Activated gamma-delta T cell treated with Interleukin-2 at 50 U/mL for 16 hours (primary cell): ENCODE measurements at places on chromosomes 1 and 21.

GRCh38 chr1:228043281-228043848 is 36.6 kb downstream of the WNT3A start:
- no peak for DNase-seq

DNA sequence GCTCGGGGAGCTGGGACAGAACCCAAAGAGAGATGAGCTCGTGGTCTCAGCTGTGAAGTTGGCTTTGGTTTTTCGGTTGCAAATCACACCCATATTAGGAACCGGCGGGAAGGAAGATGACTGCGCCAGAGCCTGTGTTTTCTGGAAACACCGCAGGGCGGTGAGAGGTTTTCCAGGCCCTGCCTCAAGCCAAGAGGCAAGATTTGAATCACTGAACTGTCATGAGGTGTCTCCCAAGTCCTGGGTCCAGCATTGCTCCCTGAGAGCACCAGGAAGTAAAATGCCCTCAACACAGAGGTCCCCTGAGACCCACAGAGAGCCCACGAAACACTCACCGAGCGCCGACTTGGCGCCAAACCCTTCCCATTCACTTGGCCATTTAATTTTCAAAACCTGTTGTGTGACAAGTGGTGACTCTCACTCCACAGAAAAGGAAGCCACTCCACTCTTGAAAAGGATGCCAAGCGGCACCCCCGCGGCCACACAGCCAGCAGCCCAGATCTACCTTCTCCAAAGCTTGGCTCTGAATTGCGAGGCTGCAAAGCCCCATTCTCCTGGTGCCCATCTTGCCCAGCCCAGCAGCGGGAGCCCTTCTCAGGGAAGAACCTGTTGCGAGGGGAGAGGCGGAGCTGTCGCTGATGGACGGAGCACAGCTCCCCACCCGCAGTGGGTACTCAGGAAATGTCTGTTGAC is 99.0 kb upstream of the RUNX3 start:
- no peak for DNase-seq

GRCh38 chr1:225700164-225700821 is 47.4 kb upstream of the ENAH start:
- DNase-seq, result no peak

GRCh38 chr1:98550076-98550475 is 111.4 kb upstream of the SNX7 start:
- DNase-seq, result no peak

GRCh38 chr1:153698923-153699714 is 20.6 kb downstream of the NPR1 start:
- DNase-seq, result no peak

DNA sequence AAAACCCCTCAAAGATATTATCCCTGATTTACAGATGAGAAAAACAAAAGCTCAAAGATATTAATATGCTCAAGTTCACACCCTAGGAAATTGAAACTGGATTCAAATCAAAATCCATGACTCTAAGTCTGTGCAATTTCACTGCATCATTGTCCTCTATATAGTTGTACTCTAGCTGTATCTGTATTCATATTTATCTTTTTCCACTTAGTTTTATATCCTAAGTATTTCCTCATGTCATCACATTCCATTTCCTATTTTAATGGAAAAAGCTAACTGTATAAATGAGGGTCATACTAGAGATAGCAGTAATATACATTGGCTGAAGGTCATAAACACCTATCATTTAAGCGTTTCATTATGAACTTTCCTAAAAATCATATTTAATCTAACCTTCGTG is 42.2 kb upstream of the RALGPS2 start:
- no peak for DNase-seq

DNA sequence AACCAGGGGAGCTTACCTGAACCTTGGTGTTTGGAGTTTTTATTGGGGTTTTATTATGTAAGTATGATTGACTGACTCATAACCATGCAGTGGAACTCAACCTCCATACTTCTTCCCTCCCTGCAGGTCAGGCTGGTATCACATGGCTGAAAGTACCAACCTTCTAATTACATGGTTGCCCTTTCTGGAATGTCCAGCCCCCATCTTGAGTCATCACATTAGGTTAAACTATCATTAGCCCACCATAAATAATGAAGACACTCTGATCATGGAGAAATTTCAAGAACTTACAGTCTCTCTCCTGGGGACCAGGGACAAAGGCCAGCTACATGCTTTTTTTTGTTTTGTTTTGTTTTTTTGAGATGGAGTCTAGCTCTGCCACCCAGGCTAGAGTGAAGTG is 19.2 kb upstream of the DPH5 start:
- no peak for DNase-seq

GRCh38 chr1:228478912-228479711 is 8.1 kb upstream of the RNF187 start:
- DNase-seq, result no peak

DNA sequence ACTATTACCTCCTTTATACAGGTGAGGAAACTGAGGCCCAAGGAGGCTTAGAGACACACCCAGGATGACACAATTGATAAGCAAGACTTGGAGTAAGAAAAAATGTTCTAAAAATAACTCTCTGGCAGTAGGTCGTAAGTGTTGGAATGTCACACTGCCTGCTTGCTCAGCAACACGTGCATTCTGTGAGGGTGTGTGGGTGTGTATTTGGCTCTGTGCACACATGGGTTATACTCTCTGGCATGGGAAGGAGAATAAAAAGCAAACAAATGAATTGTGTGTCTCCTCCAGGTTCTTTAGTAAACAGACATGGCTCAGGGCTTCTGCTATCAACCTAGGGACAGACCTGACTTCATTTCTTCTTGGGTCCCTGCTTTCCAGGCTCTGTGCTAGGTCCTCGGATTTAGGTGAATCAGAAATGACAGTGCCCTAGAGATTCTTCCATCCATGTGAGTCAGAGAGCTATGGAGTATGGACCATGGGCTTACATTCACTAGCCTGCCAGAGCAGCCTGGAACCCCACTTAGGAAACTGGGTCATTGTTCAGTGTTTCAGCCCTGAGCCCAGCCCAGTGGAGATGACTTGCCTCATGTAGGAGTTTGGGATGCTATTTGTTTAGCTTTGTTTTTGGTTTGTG is 72.4 kb downstream of the ELAVL4 start:
- DNase-seq, result no peak

DNA sequence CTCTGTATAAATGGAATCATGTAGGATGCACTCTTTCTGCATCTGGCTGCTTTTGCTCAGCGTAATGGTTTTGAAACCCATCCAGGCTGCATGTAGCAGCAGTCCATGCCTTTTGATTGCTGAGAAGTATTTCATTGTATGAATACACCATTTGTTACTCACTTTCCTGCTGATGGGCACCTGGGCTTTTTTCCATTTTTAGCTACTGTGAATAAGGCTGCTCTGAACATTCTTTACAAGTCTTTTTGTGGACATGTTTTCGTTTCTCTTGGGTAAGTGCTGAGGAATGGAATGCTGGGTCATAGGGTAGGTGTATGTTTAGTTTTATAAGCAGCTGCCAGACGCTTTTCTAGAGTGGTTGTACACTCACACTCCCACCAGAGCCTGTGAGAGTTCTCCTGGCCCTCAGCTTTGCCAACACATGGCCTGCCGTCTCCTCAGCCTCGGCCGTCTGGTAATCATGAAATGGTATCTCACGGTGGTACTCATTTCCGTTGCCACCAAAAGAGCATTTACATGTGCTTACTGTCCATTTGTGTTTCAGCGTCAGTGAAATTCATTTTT is 22.7 kb downstream of the SLX9 start:
- DNase-seq, result no peak

DNA sequence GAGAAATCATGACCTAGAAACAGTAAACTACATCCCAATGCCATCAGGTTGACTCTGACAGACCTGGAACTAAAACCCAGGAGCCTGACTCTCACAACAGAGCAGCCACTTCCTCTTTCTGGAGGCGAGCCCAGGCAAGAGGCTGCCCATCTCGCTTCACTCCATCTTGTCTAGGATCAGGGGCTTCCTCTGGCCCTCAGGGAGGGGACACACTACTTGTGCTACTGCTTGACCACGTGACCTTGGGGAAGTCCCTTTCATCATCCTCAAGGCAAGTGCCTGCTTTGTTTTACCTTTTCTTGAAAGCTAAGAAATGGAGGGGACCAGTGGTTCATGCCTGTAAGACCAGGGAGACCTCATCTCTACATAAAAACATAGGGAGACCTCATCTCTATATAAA is 2.6 kb upstream of the TENT5B start:
- DNase-seq, result no peak

DNA sequence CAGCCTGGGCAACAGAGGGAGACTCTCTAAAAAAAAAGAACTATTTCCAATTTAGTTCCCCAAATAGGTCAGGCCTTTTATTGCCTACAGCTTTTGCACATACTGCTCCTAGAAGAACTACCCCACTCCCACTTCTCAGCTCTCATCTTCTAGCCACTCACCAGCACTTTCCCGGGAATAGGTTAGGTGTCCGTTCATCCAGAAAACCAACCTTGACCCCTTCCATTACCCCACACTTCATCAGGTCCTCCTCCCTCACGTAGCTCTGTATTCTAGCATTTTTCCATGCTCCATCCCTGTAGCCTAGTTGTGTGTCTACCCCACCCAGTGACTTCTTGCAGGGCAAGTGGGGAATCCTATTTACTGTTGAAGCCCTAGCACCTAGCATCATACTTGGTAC is 42.6 kb downstream of the C8B start:
- DNase-seq, result no peak
